NT2/D1 (cell line): ENCODE measurements at places on chromosomes 7 and 10.
A peak's percentile ranks its signal among the peaks of the same experiment; 100 is the strongest.

GRCh38 chr10:73485320-73485719, 10.5 kb downstream of the PPP3CB start:
- no peak for DNase-seq

- no peak for DNase-seq
These were observed 137.5 kb upstream of the C1GALT1 start for GRCh38 chr7:7044806-7045205.

DNA sequence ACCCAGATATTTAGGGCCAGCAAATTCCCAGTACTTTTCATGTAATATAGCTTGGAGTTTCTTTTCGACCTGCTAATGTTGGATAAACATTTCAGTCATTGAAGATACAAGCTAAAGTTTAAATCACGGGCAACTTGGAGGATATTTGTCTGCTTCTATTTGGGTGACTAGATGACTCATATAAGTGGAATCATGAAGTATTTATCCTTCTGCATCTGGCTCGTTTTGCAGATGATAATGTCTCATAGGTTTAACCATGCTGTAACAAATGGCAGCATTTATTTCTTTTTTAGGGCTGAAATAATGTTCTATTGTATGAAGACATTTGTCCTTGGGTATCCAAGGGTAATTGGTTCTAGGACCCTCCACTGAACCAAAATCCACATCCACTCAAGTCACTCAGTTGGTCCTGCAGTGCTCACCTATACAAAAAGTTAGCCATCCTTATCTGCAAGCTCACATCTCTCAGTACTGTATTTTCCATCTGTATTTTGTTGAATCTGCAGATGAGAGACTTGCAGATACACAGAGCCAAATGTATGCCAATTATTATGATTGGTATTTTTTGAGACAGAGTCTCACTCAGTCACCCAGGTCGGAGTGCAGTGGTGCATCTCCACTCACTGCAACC, 187.2 kb upstream of the CSTF2T start:
- no peak for DNase-seq

DNA sequence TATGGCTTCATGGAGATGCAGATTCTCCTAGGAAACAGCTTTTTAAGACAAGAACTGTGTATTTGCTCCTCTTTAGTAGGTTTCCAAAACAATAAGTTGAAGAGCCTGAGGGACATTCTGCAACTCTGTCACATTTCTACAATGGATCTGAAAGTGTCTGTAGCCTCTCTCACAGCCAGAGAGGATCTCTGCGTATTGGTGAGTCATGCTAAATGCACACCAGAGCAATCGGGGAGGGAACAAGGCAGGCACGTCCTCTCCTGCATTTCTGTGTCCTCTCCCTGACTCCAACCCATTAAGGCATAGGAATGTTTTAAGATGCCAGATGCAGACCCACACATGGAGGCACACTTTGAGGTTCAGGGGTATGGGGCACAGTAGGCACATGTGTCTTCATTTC, 1126.4 kb upstream of the GHITM start:
- DNase-seq, result peak; percentile 8

DNA sequence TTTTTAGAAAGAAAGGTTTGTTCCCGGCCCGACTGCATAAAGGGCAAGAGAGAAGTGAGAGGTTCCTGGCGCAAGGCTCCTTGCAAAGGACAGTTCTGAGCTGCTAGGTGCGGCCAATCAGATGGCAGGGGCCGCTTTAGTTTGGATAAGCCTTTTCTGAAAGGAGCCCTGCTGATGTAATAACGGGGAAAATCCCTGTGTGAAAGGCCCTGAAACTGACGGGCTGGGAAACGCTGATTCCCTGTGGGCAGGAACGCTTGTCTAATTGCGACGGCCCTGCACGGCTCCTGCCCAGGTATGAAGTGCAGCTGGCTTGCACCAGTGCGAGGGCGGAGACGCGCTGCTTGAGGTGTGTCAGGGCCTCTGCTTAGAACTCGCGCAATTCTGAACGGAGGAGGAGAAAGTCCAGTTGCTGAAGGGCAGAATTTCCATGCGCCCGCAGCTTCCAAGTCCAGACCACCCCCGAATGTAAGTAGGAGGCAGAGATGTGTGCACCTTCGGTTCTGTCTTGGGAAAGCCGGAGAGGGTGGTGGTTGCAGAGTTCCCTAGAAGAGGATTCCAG, 30.5 kb downstream of the TACC2 start:
- DNase-seq, result no peak
